NCI-H1048 (cell line): ENCODE measurements at places on chromosomes 6 and 20.

DNA sequence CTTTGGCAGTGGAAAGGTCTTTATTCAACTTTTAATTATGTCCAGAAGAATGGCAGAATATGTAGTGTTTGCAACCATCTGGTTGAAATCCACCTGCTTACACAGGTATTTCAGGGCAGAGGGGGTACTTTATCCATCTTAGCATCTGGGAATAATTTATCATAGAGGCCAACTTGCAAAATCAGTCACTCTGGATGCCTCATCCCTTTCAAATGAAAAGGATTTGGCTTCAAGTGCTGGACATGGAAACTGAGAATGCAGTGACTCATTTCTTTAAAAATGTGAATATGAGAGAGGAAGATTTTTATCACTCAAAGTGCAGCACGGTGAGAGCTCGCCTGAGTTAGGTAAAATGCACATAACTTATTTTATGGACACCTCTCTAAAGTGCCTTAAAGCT, 758.3 kb downstream of the KIF16B start:
- no peak for DNase-seq

- DNase-seq = no peak
These were observed 582.1 kb upstream of the HTR1E start for GRCh38 chr6:86355271-86355670.

DNA sequence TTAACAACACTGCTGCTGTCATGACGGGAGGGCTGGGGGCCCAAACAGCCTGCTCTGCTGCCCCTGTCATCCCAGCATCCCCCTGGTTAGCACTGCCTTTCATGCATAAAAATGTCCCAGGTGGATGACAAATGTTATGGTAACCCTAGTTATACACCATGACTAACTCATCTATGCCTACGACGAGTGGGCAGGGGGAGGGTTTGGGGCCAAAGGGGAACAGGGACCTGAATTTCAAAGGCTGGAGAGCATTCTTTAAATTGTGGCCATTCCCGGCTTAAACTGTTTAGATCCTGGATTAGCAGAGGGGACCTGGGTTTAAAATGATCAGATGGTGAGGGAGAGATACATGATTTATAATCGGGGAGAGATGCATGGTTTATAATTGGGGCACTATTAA, 24.4 kb downstream of the GNAS-AS1 start:
- DNase-seq = no peak

DNA sequence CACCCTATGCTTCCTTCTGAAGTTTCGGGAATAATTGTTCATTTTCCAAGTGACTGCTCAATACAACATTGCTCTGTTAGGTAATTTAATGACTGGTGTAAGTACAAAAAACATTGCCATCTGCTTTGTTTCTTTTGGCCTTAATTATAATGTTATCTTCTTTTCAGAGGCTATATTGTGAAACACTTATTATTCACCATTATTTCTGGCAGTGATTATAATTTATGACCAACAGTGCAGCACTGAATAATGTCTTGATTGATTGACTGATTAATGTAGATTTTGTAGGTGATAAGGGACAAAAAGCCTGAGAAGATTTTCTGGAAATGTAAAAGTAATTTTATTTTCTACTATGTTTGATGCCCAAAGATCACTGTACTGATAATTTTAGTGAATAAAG, 377.7 kb downstream of the PLCB1 start:
- DNase-seq = no peak

DNA sequence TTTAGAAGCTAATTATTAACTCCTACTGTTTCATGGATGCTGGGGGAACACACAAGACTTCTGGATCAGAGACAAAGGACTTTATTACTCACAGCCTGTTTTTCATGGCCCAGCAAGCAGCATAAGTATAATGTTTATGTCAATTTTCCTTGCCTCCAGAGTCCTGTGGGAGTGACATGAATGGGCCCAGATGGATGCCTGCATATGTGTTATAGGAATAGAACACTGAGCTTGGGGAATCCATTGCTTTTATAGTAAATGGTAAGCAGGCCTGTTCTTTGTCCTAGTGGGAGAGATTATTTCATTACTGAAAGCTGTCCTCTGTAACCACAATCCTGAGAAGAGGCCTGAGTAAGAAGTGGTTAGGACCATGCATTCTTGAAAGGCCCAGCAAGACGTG, 25.6 kb downstream of the BLTP3A start:
- no peak for DNase-seq

DNA sequence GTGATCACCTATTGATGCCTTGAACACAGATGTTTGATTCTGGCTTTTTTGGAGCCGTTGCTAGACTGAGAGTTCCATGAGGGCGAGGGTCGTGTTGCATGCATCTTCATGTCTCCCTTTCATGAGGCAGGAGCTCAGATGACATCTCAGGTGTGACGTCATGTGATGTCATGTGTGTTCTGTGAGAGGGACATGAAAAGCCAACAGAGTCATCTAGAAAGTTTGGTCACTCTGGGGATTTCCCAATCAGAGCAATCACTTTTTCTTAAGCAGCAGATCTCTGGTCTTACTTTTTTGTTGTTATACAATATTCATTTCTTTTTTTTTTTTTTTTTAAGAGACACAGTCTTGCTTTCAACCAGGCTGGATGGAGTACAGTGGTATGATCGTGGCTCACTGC, 411.8 kb downstream of the PREX1 start:
- DNase-seq = no peak

DNA sequence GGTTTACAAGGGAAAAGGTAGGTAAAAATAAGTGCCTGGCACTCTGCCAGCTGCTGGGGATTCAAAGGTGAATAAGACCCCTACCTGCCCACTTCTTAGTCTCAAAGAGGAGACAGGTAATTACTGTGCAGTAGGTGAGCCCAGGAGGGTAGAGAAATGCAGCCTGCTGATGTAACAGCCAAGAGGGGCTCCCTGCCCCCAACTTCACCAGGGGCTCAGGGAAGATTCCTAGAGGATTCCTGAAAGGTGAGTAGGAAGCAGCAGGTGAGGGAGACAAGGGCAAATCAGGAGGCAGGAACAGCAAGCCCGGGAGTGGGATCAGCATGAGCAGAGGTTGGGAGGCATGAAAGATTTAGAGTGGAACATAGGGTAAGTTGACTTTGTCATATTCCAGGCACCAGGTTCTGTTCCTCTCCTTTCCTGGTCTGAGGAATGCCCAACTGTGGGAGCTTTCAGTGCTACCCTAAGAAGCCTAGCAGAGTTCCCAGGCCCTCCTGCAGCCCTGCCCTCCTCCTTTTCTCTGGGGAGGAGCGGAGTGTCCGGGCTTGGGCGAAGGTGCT, 258.1 kb downstream of the LRFN2 start:
- DNase-seq = no peak

- no peak for DNase-seq
These were observed 16.4 kb downstream of the ZNF311 start for GRCh38 chr6:28988536-28989311.

- no peak for DNase-seq
These were observed 36.9 kb downstream of the SNAI1 start for GRCh38 chr20:50019466-50020256.

DNA sequence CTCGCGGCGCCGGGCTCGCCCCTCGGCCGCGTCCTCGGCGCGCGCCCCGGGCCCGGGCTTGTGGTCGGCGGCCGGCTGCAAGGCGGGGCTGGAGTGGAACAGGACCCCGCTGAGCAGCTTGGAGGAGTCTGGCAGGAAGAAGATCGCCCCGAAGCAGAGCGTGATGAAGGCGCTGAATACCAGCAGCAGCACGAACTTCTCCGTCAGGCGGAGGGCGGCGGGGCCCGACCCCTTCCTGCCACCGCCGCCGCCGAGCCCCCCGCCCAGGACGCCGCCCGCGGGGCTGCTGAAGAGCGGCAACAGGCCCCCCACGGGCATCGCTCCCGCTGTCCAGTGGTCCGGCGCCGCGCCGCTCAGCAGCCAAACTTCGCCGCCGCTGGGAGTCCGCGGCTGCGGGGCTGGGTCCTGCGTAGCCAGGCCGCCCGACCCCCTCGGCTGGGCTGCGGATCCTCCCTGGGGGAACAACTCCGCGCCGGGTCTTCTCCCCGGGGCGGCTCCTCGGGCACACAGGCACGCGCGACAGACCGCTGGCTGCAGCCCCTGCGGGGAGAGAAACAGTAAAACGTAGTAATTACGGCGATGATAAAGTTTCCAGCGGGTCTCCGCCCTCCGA, 707 bp downstream of the MAN1A1 start:
- DNase-seq = no peak

DNA sequence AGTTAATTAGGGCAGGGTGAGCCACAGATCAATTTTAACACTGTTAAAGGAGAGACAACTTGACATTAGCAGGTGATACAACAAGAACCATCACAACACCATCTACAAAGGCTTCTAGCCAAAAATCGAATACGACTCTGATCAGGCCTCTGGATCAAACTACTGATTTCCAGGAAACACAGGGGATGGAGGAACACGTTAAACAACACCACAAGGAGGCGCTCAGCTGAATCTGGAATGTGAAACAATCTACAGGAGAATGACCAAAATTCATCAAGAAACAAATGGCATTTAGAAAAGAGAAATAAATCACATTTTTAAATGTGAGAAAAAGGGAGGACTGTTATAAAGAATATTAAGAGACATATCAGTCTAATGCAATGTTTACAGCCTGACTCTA, 13.5 kb upstream of the MAFB start:
- DNase-seq = no peak

DNA sequence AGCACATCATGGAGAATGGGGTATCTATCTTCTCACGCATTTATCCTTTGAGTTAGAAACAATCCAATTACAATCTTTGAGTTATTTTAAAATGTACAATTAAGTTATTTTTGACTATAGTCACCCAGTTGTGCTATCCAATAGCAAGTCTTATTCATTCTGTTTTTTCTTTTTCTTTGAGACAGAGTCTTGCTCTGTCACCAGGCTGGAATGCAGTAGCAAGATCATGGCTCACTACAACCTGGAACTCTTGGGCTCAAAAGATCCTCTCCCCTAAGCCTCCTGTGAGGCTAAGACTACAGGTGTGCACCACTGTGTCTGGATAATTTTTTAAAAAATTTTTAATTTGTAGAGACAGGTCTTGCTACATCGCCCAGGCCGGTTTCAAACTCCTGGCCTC, 201.5 kb upstream of the ZNF217 start:
- no peak for DNase-seq

GRCh38 chr6:113980937-113981554, 10.1 kb upstream of the HDAC2 start:
- no peak for DNase-seq

DNA sequence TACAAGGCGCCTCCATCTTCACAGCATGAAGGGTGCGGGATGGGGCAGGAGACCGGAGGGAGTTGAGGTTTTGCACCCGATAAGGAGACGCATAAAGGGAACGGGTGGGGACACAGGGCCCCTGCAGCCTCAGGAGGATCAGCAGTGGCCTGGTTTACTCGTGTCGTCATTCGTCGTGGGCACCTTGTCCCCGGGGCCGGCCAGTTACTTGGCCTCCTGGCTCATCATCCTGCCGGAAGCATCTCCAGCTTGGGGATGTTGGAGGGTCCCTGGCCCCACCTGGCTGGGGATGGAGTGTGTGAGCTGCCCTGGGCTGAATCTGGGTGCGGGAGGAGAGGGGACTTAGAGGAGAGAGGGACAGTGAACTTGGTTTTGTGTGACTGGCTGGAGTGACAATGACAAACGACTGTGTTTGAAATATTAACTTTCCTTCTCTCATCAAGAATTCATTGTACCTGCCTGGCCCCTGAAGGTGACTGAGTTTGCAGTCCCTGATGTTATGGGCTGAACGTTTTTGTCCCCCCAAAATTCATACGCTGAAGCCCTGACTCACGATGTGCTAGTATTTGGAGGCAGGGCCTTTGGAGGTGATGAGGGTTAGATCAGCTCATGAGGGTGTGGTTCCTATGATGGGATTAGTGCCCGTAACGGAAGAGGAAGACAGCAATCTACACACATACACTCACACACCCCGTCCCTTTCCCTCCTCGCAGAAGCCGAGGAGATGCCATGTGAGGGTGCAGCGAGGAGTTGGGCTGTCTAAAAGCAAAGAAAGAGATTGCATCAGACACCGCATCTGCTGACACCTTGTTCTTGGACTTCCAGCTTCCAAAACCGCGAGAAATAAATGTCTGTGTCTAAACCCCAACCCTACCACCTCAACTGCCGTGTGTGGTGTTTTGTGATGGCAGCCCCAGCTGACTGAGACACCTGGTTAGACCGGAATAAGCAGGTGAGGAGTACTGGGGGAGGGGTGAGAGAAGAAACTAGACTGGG, 65.0 kb upstream of the MAP3K4 start:
- DNase-seq = no peak

GRCh38 chr20:36565520-36565919, 7.9 kb upstream of the TGIF2 start:
- DNase-seq = no peak

DNA sequence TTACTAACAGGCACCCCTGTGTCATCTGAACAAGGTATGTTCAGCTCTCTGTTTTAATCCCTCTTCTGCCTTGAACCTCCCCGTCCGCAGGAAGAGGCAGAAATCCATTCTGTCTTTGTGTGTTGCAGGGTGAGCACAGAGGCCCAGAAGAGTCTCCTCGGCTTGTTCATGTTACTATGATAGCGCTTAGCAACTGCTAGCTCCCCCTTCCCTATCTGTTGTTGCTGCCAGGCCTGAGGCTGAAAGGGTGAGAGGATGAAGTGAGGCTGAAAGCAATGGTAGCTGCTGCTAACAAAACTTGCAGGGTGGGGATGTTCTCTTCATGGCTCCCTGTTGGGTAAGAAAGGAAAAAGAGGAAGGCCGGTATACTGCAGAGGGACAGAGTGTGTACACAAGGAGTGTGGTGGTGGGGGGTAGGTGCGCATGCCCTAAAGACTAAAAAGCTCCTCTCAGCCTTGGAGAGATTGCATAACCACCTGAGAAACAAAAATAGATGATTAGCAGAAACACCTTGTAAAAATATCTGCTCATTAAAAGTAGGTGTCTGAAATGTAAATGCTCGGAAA, 55.2 kb upstream of the CITED2 start:
- DNase-seq = no peak

- no peak for DNase-seq
These were observed 4.3 kb downstream of the KCNQ5 start for GRCh38 chr6:72626126-72626525.

- no peak for DNase-seq
These were observed 248.0 kb upstream of the PRDM1 start for GRCh38 chr6:105838171-105838570.

DNA sequence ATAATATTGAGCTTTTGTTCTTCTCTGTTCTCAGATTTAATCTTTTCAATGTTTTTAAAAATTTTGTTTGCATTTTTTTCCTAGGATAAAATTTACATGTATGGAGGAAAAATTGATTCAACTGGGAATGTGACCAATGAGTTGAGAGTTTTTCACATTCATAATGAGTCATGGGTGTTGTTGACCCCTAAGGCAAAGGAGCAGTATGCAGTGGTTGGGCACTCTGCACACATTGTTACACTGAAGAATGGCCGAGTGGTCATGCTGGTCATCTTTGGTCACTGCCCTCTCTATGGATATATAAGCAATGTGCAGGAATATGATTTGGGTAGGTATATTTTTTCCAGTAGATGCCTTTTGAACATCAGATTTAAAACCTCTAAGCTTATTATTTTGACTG, 89.8 kb downstream of the ATRN start:
- no peak for DNase-seq

DNA sequence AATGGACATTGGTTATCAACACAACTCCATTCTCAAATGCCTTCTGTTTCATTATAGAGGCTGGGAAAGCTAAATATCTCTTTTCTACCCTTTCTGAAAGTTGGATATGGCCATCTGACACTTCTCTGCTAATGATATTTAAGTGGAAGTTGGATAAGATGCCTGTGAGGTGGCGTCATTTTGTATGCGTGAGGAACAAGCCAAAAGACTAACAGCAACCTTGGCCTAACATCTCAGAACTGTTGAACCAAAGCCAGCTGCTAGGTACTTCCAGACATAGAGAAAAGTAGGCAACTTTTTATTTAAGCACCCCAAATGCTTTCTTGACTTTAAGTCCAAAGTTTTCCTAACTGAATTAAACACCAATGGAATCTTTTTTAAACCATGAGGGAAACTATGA, 708.4 kb downstream of the CD109 start:
- DNase-seq = no peak
